IPS DF 6.9 (cell line): ENCODE measurements at places on chromosomes 6 and 20.

DNA sequence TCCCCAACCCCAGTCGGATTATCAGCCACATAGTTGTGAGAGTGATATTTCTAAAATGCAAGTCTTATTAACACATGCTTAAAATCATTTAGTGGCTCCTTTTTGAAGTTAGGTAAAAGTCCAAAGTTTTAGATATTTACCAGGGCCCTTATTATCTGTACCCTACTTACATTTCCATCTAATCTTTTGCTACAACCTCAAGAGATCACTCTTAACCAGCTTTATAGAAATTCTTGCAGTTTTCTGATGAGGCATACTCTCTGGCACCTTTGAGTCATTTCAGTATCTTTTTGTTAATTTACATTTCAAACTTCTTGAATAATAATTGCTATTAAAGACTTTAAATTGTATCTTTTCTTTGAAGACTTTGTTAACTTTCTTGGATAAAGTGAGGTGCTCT lies 453.3 kb downstream of the RFPL4B start:
- no peak for DNase-seq

GRCh38 chr20:52422574-52423336 lies 231.2 kb upstream of the ZFP64 start:
- no peak for DNase-seq

- DNase-seq = no peak
Measured at GRCh38 chr6:45256697-45257695, 71.1 kb upstream of the RUNX2 start.

DNA sequence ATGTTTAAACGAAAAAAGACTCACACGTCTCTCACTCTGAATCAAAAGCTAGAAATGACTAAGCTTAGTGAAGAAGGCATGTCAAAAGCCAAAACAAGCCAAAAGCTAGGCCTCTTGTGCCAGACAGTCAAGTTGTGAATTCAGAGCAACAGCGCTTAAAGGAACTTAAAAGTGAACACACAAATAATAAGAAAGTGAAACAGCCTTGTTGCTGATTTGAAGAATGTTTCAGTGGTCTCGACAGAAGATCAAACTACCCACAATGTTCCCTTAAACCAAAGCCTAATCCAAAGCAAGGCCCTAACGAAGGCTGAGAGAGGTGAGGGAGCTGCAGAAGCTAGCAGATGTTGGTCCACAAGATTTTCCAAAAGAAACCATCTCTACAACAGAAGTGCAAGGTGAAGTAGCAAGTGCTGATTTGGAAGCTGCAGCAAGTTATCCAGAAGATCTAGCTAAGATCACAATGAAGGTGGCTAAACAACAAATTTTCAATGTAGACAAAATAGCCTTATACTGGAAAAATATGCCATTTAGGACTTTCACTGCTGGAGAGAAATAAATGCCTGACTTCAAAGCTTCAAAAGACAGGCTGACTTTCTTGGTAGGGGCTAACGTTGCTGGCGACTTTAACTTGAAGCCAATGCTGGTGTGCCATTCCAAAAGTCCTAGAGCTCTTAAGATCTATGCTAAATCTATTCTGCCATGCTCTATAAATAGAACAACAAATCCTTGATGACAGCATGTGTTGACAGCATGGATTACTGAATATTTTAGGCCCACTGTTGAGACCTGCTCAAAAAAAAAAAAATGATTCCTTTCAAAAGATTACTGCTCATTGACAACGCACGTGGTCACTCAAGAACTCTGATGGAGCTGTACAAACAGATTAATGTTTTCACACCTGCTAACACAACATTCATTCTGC lies 40.3 kb downstream of the SEC63 start:
- DNase-seq = peak; percentile 39

- DNase-seq = no peak
Measured at GRCh38 chr6:3797231-3798054, 45.9 kb upstream of the PXDC1 start.

GRCh38 chr6:45613656-45614055 lies 235.9 kb upstream of the SUPT3H start:
- DNase-seq = no peak

DNA sequence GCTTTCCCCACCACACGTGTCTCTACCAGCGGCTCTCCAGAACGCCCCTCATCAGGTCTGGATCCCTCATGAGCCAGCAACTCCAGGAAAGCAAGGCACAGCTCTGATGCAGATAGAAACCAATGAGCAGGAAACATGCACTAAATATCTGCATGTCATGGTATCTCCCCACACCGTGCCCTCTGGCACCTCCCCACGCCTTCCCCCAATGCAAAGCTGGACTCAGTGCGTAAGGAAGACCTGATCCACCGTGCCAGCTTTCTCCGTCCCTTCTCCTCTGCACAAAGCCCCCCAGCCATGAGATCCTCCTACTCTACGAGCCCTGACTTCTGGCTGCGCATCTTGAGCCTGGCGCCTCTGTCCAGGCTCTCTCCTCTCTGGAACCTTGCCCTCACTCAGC lies 9.4 kb downstream of the PDE10A start:
- DNase-seq = no peak

- DNase-seq = no peak
Measured at GRCh38 chr6:21079468-21080048, 514.0 kb upstream of the SOX4 start.

DNA sequence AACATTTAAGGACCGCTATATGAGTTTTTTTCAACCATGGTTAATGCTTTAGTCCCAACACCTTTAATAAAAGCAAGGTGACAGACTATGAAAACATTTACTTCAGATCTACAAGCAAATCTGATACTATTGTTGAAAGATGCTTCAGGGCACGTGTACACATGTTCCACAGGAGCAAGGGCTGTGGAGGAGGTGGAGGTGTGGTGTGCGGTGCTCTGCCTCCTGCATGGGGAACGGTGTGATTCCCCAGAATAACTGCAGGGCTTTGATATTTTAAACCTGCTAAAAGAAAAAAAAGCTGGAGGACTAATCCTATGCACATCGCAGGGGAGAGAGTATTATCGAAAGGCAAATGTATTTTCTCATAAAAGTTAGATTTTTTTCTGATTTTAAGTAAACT lies 188.1 kb upstream of the CEP162 start:
- no peak for DNase-seq

GRCh38 chr6:148789948-148790347 lies 43.1 kb downstream of the UST start:
- no peak for DNase-seq

DNA sequence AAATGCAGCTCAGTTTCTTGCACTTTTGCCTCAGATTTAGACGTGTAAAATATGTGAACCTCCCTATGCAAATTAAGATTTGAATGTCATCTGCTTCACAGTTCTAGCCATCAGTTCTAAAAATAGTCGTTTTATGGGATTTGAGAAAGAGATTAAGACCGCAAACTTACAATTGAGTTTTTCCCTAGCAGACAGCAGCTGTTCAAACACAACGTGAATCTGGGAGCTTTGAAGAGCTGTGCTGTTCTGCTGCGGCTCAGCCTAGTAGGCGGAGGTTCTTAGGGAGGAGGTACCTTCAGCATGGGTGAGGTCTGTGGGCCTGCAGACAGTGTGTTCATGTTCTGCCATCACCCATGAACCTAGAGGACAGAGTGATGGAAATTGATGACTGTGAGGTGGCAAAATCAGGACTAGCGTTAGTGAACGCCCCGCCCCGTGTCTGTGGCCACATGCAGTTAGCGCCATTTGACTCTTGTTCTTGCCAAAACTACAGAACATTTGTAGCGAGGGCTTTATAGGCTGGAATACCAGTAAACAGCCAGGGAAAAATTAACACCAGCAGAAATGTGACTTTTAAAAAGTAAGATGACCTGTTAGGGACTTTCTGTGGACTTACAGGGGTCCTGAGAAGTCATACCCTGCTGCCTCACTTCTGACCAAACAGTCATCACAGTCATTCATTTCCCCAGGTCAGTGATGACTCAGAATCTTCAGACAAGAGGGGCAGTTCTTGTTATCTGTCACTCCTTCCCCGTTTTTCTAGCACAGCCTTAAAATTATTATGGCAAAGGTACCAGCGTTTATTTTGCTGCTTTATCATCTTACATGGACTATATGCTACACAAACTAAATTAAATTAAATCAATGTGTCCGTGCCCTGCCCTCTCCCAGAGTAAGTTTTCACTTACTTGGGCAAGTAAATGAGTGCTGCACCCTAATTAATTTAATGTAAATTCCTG lies 84.3 kb upstream of the TMEM181 start:
- no peak for DNase-seq

DNA sequence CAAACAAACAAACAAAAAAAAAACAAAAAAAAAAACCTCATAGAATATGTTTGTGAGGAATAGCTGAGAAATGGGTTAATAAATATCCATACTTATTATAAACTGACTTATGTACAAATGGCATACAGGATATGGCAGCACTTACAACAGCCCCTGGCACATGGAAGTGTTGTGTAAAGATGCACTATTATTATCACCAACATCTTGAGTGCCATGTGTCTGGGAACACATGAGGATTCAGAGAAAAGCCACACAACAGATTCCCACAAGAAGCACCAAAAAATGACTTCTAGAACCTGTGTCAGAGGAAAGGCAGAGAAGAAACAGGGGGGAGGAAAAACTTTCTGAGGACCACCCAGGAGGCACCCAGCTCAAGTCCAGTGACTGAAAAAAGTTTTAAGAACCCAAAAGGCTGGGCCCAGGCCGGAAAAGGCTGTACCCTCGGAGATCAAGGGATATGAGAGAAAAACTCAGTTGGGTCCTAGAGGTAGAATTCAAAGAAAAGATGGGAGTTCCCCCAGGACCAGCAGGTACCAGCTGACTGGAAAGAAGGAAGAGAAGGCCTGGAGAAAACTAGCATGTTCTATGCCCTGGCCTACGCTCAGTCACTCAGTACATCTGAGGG lies 9.4 kb upstream of the TAF8 start:
- no peak for DNase-seq

- DNase-seq = no peak
Measured at GRCh38 chr6:138953451-138953850, 34.6 kb downstream of the REPS1 start.

GRCh38 chr6:100923481-100924165 lies 42.5 kb upstream of the ASCC3 start:
- no peak for DNase-seq

GRCh38 chr6:158909938-158910337 lies 90.1 kb downstream of the RSPH3 start:
- DNase-seq = no peak

DNA sequence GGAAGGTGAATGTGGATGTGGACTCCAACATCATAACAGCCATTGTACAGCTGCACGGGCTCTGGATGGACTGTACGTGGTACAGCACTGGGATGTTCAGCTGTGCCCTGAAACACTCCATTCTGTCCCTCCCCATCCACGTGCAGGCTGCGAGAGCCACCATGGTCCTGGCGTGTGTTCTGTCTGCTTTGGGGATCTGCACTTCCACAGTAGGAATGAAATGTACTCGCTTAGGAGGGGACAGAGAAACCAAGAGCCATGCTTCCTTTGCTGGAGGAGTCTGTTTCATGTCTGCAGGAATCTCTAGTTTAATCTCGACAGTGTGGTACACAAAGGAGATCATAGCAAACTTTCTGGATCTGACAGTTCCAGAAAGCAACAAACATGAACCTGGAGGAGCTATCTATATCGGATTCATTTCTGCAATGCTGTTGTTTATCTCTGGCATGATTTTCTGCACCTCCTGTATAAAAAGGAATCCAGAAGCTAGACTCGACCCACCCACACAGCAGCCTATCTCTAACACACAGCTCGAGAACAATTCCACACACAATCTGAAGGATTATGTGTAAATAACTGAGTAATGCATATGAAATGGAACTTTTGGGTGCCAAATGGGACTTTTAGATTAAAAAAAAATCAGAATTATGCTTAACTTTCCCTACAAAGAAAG lies 12.1 kb downstream of the CLDN20 start:
- no peak for DNase-seq

DNA sequence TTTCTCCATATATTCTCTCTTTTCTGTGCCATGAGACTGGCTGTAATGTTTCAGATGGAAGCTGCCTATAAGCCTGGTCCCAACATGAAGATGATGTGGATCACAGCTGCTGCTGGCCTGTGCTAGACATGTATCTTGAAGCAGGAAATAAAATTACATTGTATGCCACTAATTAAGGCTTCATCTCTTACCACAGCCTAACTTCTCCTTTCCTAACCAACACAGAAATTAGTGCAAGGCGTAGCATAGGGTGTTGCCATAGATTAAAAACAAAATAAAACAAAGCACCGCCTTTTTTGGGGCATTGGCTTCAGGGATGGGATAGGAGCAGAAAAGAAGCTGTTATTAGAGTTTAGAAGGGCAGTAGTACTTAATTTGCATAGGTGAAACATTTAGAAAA lies 4.7 kb upstream of the SLC17A4 start:
- no peak for DNase-seq

DNA sequence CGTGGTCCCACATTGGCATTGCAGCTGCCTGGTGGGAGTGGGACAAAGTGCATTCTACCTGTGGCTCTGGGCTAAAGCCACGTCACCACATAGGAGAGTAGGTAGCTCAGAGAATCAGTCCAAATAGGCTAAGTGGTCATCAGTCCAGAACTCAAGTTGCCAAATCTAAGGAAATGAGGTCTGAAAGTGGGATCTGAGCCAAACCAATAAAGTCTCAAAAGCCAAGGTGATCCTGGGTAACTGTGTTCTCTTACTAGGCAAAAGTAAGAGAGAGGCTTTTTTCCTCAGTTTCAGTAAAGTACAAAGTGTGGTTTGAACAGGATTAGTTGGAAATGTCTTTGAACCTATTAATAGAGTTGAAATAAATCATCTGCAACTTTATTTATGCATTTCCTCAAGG lies 68.6 kb upstream of the CNKSR3 start:
- DNase-seq = no peak

DNA sequence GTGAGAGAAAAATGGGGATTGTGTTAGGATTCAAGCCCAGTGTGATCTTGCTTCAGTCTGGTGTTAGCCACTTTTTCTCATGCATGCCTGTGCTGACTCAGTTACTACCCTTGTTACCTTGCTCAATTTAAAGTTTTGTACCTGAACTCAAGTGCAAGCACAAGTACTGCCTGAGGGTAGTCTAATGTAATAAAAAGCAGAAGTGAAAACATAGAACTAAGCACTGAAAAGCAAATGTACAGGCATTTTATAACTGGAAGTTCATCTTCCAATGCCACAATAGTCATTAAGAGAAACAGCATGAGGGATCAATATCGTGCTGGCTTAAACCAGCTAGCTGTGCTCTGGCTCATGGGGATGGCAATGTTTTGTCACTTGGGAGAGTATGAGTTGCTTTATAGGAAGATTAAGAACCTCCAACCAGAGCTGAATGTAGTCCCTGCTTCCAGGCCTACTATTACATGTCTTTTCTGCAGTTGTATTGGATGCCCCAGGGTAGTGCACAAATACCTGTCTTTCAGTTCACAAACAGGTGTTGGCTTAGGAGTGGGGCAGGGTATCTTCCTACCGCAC lies 48.7 kb downstream of the SLC35F1 start:
- DNase-seq = no peak
